ENCODE measurements at places on chromosomes 13 and 19.

DNA sequence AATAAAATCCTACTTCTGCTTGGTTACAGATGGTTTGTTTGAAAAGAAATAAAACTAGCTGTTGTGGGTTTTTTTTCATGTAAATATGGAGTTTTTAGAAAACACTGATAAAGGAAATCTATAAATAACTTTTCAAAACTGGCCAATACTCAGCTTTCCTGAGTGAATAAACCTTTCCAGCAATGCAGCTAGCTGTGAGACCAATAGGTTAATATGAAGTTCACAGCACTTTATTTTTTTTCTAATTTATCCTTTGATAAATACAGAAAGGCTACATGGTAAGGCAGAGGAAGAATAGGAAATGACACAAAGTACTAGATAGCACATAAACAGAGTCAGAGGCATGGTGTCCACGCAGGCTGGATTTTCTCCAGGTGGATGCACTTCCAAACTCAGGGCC lies 154.0 kb downstream of the COG6 start:
- no peak for DNase-seq

DNA sequence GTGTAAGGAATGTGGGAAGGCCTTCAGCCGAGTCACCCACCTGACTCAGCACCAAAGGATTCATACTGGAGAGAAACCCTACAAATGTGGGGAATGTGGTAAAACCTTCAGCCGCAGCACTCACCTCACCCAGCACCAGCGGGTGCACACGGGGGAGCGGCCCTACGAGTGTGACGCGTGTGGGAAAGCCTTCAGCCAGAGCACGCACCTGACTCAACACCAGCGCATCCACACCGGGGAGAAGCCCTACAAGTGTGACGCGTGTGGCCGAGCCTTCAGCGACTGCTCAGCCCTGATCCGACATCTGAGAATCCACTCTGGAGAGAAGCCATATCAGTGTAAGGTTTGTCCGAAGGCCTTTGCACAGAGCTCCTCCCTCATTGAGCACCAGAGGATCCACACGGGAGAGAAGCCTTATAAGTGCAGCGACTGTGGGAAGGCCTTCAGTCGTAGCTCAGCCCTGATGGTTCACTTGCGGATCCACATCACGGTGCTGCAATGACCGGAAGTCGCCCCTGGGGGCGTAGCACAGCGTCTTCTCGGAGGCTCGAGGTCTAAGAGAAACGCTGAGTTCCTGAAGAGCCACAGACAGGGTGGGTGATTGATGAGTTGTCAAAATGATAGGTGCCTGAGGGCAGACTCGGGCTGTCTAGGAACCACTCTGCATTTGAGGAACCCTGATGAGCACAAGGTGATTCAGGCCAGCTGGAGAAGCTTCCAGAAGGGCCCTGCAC lies 12.2 kb downstream of the ZSCAN22 start:
- DNase-seq: no peak

GRCh38 chr19:3045885-3046697 lies 16.2 kb downstream of the TLE5 start:
- no peak for DNase-seq

DNA sequence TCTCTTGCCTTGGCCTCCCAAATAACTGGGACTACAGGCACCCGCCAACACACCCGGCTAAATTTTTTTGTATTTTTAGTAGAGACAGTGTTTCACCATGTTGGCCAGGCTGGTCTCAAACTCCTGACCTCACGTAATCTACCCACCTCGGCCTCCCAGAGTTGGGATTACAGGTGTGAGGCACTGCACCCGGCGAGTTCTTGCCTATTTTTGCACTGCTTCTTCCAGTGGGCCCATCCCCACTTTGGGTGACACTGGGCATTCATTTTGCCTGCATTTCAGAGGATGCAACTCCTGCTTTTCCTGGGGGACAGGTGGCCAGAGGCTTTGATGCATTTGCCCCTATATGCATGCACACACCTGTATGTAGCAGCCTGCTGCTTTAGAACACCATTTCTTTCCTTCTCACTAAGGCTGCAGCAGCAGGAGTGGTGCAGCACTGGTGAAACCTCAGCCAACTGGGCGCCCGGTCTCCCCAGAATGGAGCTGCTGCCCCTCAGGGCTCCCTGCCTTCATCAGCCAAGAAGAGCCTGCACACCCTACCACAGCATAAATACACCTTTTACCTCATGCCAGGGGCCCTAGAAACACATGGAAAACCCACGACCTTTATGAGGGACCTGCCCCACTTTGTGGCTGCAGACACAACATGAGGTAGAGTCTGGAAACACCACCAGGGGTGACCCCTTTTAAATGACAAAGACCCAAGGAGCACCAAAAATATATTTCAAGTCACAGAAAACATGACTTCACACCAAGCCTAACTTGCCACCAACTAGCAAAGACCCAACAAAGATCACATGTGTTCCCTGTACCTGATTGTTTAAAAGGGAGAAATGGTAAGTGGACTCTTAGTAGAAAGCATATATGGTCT lies 36.8 kb upstream of the POP4 start:
- no peak for DNase-seq

DNA sequence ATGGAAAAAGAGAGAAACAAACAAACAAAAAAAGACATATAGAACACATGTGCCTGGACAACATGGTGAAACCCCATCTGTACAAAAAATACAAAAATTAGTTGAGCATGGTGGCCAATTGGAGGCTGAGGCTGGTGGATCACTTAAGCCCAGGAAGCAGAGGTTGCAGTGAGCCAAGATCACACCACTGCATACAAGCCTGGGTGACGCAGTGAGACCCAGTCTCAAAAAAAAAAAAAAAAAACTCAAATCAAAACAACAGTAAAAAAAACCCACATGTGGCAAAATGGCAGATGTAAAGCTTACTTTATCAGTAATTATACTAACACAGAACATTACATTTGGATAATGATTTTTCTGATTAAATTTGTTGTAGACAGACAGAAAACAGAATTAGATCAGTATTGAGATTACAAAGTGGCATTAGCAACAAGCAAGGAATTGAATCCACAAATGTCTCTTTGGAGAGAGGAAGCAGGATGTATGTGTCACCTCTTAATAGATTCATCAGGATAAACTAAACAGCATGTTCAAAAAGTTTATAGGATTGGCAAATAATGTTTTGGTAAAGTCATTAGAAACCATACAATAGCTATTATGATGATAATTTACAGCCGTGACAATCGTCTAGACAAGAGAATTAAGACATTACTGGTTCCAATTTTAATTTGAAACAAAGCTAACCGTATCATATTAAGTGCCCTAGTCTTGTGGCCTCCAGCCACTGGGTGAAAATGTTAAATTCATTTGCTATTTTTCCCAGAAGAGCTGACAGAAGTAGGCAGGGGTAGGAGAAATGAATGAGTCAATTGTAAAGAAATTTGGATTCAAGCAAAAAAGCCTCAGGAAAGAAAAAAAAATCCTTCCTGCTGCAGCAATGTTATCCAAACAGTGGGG lies 206.0 kb downstream of the FGF14 start:
- no peak for DNase-seq
